Stomach (tissue), 19 donors: ENCODE measurements at places on chromosomes 2 and 18. TPM values are rescaled to one million over a fixed set of nuclear protein-coding genes. Genes with fewer than 3 reads are reported as not detected.

DNA sequence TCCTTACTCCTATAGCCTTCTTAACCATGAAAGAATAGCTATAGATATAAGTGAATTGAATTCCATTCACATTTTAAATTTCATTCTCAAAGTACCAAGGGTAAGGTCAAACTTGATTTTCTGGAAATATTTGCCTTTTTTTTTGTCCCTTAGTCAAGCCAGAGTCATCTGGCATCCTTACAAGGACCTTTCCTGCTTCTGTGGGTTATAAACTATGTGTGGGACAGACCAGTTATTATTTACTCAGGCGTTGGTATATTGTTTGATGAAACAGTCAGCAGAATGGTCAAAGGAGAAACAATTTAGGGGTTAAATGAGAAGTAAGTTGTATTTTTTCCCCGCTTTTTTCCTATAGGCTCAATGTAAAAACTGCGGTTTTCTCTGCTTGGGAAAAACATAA, 1103.2 kb upstream of the ZEB2 start:
- no peak for DNase-seq

DNA sequence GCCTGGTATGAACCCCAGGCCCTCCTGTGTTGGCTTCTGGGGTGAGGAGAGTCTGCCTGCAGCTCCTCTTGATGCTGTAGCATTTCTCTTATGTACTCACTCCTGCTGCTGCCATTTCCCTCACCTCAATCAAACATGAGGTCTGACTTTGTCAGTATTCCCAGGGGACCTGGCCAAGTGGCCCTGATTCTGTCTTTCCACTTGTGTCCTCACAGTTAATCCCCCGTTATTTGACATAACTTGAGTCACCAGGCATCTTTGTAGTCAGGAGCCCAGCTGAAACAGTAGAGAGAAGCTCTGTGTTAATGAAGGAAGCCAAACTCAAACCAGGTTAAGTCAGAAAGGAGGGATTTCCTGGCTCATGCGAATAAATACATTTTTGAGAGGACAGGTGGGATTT, 55.0 kb downstream of the SLC9A2 start:
- DNase-seq = no peak

The RESP18 gene
- total RNA-seq = not detected

- DNase-seq = no peak
Measured at GRCh38 chr2:44930274-44931197, 11.0 kb upstream of the SIX3 start.

DNA sequence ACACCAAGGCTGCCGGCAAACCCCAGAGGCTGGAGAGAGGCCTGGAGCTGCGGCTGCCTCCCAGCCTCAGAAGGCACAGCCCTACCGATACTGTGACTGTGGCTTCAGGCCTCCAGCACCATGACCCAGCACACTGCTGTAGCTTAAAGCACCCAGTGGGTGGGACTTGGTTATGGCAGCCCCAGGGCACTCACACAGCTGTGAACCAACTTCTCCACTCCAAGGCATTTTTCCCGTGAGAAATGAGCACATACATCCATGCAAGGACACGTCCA, 199.5 kb downstream of the NDUFA10 start:
- peak; percentile 2 for DNase-seq

The SNTG2 gene
- 5.3 TPM for total RNA-seq

DNA sequence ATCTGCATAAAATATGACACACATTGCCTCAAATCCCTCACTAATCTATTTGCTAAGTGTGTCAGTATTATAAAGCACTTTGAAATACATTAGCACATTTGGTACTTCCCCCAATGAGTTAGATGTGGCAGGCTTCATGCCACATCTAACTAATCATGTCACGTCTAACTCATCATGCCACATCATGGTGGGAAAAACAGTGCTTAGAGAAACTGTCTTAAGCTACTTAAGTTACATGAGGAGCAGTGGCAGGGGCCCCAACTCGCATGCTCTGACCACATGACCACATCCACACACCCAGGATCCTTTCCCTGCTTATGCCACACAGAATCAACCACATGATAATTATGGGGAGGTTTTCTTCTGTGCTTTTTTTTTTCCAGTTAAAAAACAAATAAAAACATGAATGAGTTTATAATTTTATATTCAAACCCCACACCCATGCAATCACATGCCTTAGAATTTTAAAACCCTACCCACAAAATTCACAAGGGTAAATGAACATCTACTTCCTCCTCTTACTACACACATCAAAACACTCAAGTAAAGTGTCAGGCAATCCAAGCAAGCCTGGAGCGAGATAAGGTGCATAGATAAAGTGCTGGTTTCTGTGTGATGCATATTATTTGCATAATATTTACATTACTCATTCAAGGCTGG, 1.6 kb downstream of the ABCA12 start:
- no peak for DNase-seq

The KLHL14 gene
- total RNA-seq = 0.55 TPM

DNA sequence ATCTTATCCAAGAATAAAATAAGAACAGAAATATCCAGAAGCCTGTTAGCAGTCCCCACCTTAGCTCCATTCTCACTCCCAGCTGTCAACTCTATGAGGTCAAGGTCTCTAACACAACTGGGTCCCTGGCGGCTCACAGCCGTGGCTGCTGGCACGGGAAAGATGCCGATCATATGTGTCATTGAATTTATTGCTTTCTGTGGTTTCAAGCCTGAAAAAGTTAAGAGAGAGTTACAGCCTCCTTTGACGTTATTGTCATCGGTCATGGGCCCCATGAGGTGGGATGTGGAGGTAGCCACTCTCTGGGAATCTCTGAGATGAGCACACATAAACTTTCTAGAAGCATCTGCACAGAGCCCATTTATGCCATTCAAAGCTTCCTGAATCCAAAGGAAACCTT, 28.7 kb upstream of the CABLES1 start:
- DNase-seq = peak; percentile 46

The PLGLB2 gene
- not detected for total RNA-seq
